Caki2 (cell line): ENCODE measurements at places on chromosomes 6 and 20.

DNA sequence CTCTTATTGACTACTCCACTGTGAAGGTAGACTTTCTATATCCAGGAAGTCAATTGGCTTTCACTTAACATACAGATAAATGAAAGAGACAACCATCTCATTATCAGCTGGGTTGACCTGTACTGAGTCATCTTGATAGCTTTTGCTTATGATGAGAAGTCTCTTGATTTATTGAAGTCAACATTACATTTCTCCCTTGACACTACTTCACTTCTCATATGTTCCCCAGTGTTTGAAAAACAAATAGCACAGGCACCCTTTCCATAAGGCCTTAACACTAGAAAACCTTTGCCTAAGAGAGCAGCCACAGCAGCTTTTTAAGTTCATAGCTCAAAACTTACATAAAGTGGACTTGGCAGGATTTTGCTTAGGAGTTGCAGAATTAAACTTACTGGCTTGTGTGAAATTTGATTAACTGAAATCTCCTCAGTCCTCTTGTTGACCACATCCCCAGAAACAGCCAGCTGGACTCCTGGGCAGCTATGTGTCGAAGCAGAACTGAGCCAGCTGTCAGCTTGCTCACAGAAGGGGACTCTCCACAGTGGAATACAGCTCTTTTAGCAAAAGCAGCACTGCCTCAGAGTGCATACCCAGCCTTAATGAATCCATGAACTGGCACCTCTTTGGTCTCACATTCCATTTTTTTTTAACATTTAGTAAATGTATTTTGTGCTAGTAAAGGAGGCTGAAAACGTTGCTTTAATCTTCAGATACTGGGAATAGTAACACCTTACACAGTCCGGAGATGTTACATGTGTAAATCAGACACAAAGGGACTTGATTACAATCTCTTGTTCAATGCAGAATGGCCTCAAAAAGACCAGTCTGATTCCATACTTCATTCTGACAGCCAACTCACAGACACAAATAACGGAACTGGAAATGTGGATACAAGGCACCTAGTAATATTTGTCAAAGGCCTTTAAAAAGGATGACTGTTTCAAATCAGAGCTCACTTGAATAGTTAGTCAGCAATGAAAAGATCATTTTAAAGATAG lies 1532.7 kb downstream of the HACE1 start:
- DNase-seq = no peak

GRCh38 chr20:19888269-19888671 lies 128.9 kb upstream of the NAA20 start:
- peak; percentile 77 for DNase-seq

DNA sequence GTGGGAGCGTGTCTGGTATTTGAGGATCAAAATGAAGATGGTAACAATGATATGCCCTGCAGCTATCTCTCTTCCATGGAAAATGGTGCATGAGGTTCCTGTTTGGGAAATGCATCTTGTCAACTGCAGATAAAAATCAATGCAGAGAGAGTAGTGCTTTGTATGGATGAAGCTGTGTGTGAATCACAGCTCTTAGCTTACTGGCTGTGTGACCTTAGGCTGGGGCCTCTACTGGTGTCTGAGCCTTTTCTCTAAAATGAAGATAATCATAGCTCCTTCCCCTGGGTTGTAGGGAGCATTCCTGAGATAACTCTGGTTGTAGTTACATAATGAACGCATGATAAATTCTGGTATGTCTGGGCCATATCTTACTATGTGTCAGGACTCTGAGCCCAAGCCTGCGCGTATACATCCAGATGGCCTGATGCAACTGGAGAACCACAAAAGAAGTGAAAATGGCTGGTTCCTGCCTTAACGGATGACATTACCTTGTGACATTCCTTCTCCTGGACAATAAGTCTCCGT lies 19.6 kb downstream of the ANGPT4 start:
- no peak for DNase-seq

GRCh38 chr20:40769677-40770285 lies 80.7 kb upstream of the MAFB start:
- DNase-seq = no peak

- DNase-seq = no peak
Observed at GRCh38 chr20:61300293-61300692, 48.2 kb downstream of the CDH4 start.

DNA sequence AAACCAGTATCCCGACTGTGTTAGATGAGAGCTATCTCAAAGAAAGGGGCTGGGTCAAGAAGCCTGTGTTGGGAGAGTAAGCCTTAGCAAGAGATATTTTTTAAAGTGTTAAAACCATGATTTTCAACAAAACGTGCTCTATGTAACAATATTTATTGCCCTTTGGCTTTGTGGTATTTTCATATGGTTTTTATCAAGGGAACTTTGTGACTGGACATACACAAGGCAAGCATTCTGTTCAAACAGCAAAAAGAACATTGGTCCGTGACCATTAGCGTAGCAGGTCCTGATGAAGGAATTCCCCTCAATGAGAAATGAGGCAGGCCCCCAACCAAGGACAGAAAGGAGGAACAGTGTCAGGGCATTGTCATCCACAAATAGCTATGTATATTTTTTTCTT lies 222.6 kb downstream of the MYLK4 start:
- no peak for DNase-seq

- no peak for DNase-seq
Observed at GRCh38 chr6:126367849-126368248, 27.9 kb downstream of the CENPW start.

DNA sequence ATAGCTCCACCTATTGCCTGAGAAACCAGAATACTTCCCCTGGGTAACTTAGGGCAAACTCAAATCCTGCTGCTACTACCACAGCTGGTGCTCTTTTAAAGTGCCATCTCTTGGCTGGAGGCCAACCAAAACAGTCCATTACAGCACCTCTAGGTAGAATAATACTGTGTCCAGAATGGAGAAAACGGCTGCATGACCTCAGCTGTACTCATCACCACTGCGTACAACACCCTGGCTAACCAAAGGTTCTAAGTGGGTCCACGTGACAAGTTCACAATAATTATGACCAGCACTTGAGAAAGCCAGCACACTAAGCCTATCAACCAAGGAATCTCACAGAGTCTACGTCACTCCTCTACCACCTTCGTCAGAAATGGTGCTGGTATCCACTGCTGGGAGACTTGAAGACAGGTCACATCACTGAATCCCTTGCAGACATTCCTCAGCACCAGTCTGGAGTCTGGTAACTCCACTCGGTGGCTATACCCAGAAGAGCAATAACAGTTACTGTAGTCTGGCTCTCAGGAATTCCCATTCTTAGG lies 40.9 kb upstream of the PKIB start:
- DNase-seq = no peak

GRCh38 chr6:128567029-128567428 lies 46.6 kb upstream of the PTPRK start:
- DNase-seq = no peak
